ENCODE measurements at places on chromosomes 5 and 9.

DNA sequence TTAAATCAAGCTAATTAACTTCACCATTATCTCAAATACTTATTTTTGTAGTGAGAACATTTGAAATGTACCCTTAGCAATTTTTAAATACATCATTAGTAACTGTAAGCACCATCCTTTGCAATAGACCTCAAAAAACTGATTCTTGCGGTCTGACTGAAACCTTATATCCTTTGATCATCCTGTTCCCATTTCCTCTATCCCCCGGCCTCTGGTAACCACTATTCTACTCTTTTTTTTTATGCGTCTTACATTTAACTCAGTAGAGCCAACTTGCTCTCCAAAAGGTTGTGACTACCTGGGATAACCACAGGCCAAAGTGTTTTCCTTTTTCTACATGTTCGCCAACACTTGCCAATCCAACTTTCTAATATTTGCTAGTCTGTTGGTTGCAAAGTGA lies 106.1 kb downstream of the IRX1 start:
- DNase-seq, result no peak

- peak; percentile 27 for DNase-seq
These were observed 7.2 kb downstream of the GAPT start for GRCh38 chr5:58498340-58498942.

DNA sequence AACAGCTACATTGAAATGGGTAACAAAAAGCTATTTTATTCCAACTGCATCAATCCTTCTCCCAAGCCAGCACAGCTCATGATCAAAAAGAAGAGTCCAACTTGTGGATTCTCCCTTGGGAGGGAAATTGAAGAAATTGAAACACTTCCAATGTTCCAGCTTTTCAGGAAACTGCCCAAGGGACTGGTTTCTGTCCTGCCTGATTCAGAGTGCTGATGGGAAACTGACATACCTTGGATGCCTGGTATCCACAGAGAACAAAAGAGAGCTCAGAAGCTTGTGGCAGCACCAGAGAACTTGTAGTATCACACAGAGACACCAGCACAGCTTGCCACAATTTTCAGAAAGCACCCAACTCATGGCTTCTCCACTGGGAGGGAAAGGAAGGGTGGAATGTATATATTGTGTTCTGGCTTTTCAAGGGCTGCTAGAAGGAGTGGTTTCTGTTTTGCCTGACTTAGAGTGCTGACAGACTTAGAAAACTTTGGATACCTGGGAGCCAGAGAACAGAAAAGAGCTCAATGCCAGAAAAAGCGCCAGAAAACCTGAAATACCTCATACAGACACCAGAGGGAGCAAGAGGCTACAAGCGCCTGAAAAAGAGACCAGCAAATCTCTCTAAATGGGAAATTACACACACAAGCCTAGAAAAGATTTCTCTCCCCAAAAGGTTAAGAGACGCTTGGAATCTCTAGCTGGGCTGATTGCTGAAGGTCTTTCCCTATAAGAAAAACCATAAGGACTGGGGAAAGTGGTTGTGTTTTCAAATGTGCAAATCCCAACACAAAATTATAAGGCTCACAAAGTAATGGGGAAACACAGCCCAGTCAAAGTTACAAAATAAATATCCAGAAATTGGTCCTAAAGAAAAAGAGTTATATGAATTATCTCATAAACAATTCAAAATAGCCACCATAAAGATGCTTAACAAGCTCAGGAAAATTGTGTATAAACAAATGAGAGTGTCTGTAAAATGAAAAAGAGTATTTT lies 178.8 kb downstream of the SPOCK1 start:
- peak; percentile 97 for DNase-seq

DNA sequence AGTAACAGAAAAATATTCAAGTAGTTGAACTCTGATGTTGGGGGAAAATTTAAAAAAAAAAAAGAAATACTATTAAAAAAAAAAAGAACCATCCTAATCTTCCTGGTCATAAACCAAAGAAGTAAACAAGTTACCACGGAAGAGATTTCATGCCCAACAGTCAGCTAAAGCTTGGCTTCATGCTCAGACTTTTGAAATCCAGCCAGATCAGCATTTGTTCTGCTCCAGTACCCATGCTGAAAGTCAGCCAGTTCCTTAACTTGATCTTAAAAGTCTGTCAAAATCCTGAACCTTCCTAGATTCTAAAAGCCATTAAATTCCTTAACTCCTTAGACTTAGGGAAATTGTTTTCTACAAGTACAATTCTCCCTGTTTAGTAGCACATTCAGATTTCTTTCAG lies 908.7 kb upstream of the CDH9 start:
- DNase-seq, result no peak

- DNase-seq, result no peak
These were observed 188.6 kb downstream of the CYLC2 start for GRCh38 chr9:103183701-103184171.

Data from foreskin melanocyte (primary cell).